ENCODE measurements at places on chromosomes 6 and 20. TPM values are rescaled to one million over a fixed set of nuclear protein-coding genes. Genes with fewer than 3 reads are reported as not detected.

The SNAP25 gene
- 1.1 TPM for total RNA-seq

The GABRR2 gene
- total RNA-seq = under 0.01 TPM

The LINC00237 gene
- not detected for total RNA-seq

The KCNS1 gene
- total RNA-seq = 0.54 TPM

GRCh38 chr6:28551891-28552666, 26.4 kb downstream of the GPX5 start:
- H3K27ac ChIP-seq = no peak overlapping the region
- no peak overlapping the region for H3K4me3 ChIP-seq

DNA sequence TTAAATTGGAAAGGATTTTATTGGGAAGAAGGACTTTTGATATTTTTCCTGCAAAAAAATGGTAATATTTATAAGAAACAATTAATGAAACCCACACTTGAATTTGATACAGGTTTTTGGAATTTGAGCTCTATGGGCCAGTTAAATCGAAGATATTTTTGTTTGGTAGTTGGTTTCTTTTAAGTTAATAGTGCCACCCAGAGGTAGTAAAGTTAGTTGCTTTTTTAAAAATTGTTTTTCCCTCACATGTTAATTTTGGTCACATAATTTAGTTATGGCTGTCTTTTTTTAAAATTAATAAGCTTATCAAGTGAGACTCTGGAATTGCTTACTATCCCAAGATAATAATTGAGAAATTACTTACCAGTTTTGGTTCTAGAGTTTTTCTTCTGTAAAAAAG, 7.1 kb downstream of the PRIM2 start:
- peak; percentile 32 for DNase-seq
- no peak overlapping the region for H3K27ac ChIP-seq
- peaks cover under 1% of the 10 kb centered on the region for H3K4me1 ChIP-seq
- no peaks in the 10 kb centered on the region for H3K27me3 ChIP-seq
- peaks cover 36% of the 10 kb centered on the region for H3K36me3 ChIP-seq

DNA sequence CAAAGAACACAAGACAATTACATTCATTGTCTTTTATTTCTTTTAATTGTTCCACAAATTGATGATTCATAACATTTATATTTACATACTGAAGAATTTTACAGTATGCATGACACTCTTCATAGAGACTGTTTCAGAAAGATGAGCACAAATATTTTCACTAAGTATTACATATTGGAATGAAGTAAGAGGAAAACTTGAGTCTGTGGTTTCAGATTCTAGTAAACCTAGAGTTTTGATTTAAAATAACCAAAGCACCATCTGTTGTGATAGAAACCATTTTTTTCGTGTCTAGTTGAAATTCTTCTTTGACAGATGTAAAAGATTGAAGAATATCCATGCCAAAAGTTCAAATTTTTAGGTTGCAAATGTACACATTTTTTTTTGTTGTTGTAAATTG, 32.1 kb upstream of the OPN5 start:
- H3K27me3 ChIP-seq = no peaks in the 10 kb centered on the region
- no peaks in the 10 kb centered on the region for H3K36me3 ChIP-seq
- no peak overlapping the region for H3K4me3 ChIP-seq
- no peaks in the 10 kb centered on the region for H3K4me1 ChIP-seq

DNA sequence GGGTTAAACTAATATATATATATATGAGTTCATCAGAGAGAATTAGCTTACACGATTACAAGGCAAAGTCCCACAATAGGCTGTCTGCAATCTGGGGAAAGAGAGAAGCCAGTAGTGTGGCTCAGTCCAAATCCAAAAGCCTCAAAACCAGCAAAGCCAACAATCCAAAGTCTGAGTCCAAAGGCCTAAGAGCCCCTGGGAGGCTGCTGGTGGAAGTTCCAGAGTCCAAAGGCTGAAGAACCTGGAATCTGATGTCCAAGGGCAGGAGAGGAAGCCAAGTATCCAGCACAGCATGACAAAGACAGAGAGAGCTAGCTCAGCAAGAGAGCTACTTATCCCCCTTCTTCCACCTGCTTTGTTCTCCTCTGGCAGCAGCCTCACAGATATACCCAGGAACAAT, 274.7 kb upstream of the ID4 start:
- H3K27me3 ChIP-seq = no peaks in the 10 kb centered on the region
- H3K27ac ChIP-seq = no peak overlapping the region
- no peaks in the 10 kb centered on the region for H3K4me1 ChIP-seq
- no peak for DNase-seq

All from IMR-90 (cell line).